Bronchial smooth muscle cell (primary cell): ENCODE measurements at places on chromosomes 2 and 18. TPM values are rescaled to one million over a fixed set of nuclear protein-coding genes. Genes with fewer than 3 reads are reported as not detected.

Gene FSIP2
- under 0.01 and 0.16 TPM in 2 replicates for total RNA-seq

Gene PPP4R3B
- total RNA-seq, result 26.0 and 38.8 TPM in 2 replicates

Gene USP34
- total RNA-seq, result 80.9 and 95.5 TPM in 2 replicates

Gene INHBB
- total RNA-seq, result not detected in 2 replicates

Gene POTEF
- total RNA-seq, result not detected in 2 replicates

Gene TYW5
- 4.8 and 6.3 TPM in 2 replicates for total RNA-seq

Gene C2orf80
- total RNA-seq, result not detected in 2 replicates

Gene KCNG2
- total RNA-seq, result 0.32 and 1.9 TPM in 2 replicates

Gene RPE
- 58.8 and 75.6 TPM in 2 replicates for total RNA-seq

Gene CYRIA
- total RNA-seq, result 1.7 and 3.3 TPM in 2 replicates

Gene MYO3B
- 0.09 and 0.16 TPM in 2 replicates for total RNA-seq

Gene TNFRSF11A
- total RNA-seq, result 0.09 and 0.16 TPM in 2 replicates

Gene MAPRE3
- 3.5 and 5.4 TPM in 2 replicates for total RNA-seq

Gene SERPINB5
- 0.16 and 0.34 TPM in 2 replicates for total RNA-seq

Gene GRHL1
- 0.16 and 0.52 TPM in 2 replicates for total RNA-seq

Gene FAM124B
- total RNA-seq, result under 0.01 and 0.16 TPM in 2 replicates

Gene C2orf15
- total RNA-seq, result not detected in 2 replicates

Gene CCT7
- total RNA-seq, result 234 and 277 TPM in 2 replicates

Gene ANKAR
- total RNA-seq, result 9.2 and 9.5 TPM in 2 replicates

Gene MAP4K4
- total RNA-seq, result 152 and 216 TPM in 2 replicates

Gene CD226
- total RNA-seq, result 0.16 and 0.34 TPM in 2 replicates

Gene CRYGC
- not detected in 2 replicates for total RNA-seq

Gene PAX8
- 0.43 and 0.79 TPM in 2 replicates for total RNA-seq

Gene FARP2
- 22.2 and 31.9 TPM in 2 replicates for total RNA-seq

Gene C2orf78
- not detected in 2 replicates for total RNA-seq

Gene GYPC
- 93.3 and 148 TPM in 2 replicates for total RNA-seq

Gene CCNYL1
- total RNA-seq, result 3.7 and 4.6 TPM in 2 replicates

Gene GTF3C2
- total RNA-seq, result 13.7 and 23.5 TPM in 2 replicates

Gene SERPINB2
- total RNA-seq, result 1.4 TPM in 1 of 2 replicates, not detected in the other

Gene APLF
- total RNA-seq, result 3.5 and 5.9 TPM in 2 replicates

Gene ATF2
- total RNA-seq, result 31.2 and 40.4 TPM in 2 replicates

Gene PRADC1
- 11.1 and 12.0 TPM in 2 replicates for total RNA-seq

Gene DYNAP
- total RNA-seq, result not detected in 2 replicates

Gene C1QL2
- total RNA-seq, result not detected in 2 replicates

Gene ERBB4
- total RNA-seq, result 0.32 TPM in 1 of 2 replicates, not detected in the other

Gene REG3A
- total RNA-seq, result not detected in 2 replicates

Gene TP53I3
- 55.4 and 99.1 TPM in 2 replicates for total RNA-seq

Gene ASB18
- total RNA-seq, result not detected in 2 replicates

Gene SP5
- not detected in 2 replicates for total RNA-seq

Gene YES1
- total RNA-seq, result 36.7 and 74.1 TPM in 2 replicates
